SHP77 treated with DMSO at 0.1 percent for 48 hours (cell line): ENCODE measurements at places on chromosomes 13 and 19.
A peak's percentile ranks its signal among the peaks of the same experiment; 100 is the strongest.

DNA sequence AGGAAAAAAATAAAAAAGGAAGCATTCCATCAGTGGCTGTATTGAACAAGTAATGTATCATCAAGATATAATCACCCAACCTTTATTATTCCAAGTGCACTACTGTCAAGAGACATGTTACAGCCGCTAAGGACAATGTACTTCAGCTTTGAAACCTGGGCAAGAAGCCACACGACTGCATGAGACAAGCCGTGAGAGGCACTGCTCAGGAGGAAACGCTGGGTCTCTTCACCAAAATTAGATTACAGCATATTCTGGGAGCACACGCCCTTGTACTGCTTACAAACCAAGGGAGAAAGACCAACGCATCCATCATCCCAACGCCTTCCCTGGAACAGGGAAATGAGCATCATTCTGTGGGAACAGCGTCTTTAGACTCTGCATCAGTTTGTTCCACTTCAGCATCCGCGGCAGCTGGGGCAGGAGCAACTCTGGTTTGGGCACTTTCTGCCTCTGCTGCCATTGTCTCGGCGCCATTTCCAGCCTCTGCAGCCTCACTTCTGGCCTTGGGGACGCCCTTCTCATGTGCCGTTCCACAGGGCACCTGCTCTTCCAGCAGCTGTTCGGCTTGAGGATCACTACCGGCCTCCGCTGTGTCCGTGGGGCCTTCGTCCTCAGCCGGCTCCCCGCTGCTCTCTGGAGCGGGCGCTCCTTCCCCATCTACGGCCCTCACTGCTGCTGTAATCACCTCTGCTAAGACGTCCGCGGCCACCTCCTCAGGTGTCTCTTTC is 22.4 kb upstream of the BRD4 start:
- DNase-seq: no peak

GRCh38 chr19:16288544-16288943 is 36.1 kb upstream of the KLF2 start:
- no peak for DNase-seq

- no peak for DNase-seq
Measured at GRCh38 chr19:33953023-33953422, 156.4 kb downstream of the KCTD15 start.

- DNase-seq: no peak
Measured at GRCh38 chr13:24274452-24275021, 34.8 kb upstream of the C1QTNF9 start.

GRCh38 chr19:55554302-55554701 is 9.0 kb upstream of the SBK3 start:
- DNase-seq: no peak

- no peak for DNase-seq
Measured at GRCh38 chr19:38781058-38781457, 7.7 kb upstream of the LGALS7 start.

GRCh38 chr13:78326633-78327032 is 276.7 kb downstream of the POU4F1 start:
- no peak for DNase-seq

DNA sequence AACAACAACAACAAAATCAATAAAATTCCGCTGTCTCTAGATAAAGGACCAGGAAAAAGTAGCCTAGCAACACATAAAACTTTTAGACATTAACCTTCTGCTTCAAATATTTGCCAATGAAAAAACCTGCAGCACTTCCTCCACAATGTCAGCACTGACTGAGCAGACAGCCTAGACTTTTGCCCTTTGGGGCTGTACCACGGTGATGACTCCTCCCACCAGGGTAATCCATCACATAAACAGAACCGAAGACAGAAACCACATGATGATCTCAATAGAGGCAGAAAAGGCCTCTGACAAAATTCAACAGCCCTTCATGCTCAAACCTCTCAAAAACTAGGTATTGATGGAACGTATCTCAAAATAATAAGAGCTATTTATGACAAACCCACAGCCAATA is 30.2 kb upstream of the TRPC4 start:
- no peak for DNase-seq

GRCh38 chr19:16142032-16142580 is 1.4 kb upstream of the HSH2D start:
- DNase-seq: no peak

DNA sequence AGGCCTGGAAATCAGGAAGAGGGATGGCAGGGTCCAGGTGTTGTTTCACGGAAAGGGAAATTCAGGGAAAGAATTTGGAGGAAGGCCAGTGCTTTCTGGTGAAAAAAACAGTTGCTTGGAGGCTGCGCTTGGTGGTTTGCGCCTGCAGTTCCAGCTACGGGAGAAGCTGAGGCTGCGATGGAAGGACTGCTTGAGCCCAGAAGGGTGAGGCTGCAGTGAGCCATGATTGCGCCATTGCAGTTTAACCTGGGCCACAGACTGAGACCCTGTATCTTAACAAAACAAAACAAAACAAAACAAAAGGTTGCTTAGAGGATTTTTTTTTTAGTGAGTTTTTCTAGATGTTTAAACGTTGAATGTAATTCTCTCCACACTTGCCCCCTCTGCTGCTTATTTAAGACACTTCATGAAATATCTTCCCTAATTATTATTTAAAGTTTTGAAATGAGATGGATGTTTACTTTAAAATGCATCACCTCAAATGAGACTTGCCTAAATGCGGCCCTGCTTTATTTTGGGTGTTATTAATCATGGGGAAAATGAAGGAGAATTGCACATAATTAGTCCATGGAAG is 75.4 kb upstream of the TRPC4 start:
- DNase-seq: no peak

GRCh38 chr13:20209948-20210347 is 17.2 kb upstream of the GJB2 start:
- DNase-seq: no peak

DNA sequence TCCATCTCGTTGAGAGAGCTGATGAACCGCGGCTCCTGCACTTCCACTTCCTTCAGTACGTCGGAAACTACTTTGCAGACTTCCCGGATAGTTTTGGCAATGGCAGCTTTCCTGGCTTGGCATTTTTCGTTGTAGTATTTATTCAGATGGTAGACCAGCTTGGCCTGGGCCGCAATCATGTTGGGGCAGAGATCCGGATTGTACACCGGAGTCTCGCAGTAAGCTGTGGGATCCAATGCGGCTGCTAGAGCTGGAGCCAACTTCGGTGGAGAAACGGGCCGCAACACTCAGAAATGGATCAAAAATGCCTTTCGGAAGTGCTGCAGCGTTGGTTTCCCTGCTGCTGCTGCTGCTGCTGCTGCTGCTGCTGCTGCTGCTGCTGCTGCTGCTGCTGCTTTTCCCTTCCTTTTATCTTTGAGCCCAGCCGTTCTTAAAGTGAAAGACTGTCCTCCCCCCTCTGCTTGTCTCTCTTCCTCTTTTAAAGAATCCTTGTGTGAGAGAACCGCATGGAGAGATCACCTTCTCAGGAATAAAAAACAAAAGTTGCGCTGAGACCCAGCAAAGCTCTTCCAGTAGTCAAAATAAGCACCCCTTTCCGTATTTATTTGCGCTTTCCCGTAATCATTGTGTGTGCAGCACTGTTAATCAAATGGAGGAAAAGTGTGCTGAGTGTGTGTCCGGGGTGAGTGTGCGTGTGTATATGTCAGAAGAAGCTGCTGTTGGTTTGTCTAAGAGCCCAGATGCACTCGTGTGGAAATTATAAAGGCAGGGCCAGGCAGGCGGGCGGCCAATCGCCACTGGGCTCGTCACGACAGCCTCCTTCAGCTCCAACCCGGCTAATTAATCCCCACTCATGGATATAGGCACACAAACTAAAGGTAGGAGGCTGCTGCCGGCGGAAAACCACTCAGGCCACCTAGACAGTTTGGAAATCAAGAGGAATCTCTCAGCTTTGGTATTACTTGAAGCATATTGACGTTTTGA is at the start of gene MAB21L1:
MAB21L1 (minus strand) TSS at position 730 of the 984 bp plus-strand sequence; CDS start at position 179, 551 bp downstream.
- no peak for DNase-seq

DNA sequence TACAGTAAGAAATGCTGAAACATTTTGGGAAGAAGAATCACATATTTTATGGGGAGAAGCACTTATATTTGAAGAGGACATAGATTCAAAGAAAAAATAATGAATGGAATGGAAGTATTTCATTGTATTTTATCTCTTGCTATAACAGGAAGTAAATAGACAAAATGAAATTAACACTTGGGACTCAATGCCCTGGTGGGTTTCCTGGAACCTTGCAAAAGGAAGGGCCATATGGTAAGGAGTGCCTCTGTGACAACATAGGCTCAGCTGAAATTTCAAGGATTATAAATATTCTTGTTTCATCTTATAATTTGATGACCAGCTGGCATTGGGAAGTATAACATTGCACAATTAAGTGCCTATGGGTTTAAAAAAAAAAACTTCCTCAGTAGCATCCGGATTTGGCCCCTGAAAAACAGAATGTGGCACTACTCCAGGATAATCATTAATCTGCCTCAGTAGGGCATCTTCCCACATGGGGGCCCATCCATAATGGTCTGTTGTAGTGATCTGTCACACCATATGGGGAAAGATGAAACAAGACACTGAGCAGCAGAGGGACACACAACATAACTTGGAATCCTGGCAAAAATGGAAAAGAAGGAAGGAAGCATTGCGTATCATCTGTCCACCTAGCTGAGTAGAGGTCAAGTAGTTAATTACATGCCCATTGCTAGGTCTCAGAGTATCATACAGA is 321.6 kb downstream of the NDFIP2 start:
- DNase-seq: no peak

- DNase-seq: no peak
Measured at GRCh38 chr19:19444681-19445155, 39.2 kb downstream of the GATAD2A start.

- no peak for DNase-seq
Measured at GRCh38 chr13:99314640-99315176, 7.5 kb upstream of the GPR183 start.

GRCh38 chr19:24051516-24051915 is 35.5 kb upstream of the ZNF254 start:
- no peak for DNase-seq

DNA sequence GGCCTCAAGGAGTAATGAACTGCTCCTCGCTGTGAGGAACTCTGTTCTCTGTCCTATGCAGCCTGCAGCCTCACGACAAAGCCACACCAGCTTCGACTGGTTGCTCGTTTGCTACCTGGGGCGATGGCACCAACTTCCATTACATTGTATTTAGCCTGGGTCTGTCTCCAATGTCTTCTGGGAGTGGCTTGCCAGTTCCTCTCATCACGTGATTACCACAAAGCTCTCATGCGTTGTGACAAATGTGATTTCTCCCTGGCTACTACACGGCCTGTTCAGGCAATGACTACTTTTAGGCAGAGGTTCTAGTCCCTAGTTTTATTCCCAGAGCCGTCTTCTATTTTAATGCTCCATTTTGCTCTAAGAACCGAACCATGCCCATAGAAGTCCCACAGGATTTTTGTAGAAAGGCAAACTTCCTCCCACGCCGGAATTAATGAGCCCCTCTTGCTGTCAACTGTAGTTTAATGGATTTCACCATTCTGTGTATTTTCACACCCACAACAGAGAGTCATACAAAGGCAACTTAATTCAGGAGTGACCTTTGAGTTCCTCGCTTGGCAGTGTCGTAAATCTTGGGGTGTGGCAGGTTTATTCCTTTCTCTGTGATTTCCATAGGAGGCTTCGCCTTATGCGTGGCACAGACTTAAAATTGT is 351.9 kb downstream of the EFNB2 start:
- no peak for DNase-seq

DNA sequence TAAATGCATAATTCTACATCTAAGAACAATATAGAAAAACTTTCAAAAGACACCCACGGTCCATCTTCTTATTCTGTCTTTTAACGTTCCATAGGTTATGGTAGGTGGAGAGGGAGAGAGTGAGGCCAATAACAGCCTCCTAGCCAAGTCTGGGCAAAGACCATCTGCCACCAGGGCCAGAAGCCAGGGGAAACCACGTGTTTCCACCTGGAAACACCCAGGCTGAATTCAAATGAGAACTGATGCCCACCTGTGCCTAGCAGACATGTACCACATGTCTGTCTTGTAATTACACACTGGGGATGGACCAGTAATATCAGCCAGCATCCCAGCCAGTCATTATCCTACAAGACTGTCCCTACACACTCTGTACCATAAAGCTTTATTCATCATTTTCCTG is 1573.1 kb downstream of the EFNB2 start:
- no peak for DNase-seq

- DNase-seq: peak; percentile 83
Measured at GRCh38 chr13:95404141-95404882, 103.1 kb upstream of the ABCC4 start.

- DNase-seq: no peak
Measured at GRCh38 chr13:27622102-27622820, 569 bp downstream of the POLR1D start.

- DNase-seq: no peak
Measured at GRCh38 chr19:369876-370275, 25.3 kb upstream of the MIER2 start.

- no peak for DNase-seq
Measured at GRCh38 chr19:18000480-18000914, 7.5 kb upstream of the ARRDC2 start.

DNA sequence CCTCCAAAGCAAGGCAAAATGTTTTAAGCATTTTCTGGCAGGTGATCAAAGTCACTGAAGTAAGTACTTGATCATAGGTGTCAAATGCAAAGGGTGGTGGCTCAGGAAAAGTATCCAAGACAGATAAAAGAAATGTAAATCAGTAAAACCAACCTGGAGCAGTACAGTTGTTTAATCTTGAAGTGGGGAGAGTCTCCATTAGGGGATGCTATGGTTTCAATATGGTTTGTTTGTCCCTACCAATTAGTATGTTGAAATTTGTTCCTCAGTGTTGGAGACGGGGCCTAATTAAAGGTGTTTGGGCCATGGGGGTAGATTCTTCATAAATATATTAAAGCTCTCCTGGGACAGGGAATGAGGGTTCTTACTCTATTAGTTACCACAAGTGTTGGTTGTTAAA is 1781.7 kb upstream of the PRR20A start:
- no peak for DNase-seq

DNA sequence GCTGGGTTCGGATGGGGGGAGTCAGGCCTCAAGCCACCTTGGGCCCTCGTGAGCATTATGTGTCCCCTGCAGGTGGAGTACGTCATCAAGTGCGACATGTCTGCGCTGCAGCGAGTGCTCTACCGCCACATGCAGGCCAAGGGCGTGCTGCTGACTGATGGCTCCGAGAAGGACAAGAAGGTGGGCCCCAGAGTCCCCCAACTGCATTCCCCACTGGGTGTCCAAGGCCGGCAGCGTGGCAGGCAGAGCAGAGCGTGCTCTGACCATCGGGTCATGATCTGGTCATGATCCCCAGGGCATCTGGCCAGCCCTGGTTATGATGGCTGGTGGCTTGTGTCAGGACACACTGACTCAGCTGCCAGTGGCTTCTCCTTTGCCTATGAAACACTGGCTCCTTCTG is 63.4 kb downstream of the SMARCA4 start:
- no peak for DNase-seq

DNA sequence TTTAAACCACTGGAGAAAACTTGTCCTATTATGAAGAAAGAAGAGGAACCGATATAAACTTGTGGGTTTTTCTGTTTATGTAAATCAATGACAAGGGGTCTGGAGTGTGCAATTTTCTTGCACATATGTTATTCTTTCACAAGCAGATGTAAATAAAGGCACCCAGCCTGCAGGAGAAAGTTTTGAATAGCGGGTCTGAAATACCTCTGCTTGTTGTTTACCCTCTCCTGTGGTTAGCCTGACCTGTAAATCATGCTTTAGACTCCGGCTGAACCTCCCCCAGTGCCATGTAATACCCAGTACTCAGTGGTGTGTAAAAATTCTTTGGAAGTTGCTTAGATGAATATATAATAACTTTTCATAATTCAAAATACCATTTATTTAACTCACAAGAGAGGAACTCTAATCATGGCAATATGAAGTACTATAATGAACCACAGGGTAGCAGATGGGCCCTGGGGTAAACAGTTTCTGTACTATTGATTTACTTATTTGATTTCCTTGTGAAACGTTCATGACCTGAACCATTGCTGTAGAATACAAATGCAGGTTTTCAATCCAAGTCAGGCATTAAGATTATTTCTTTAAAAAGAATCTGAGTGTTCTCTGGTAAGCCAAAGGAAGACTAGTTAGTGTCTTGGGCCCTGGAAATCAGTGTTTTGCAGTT is 245.1 kb downstream of the LMO7 start:
- DNase-seq: no peak
